GM23248 (cell line): ENCODE measurements at places on chromosomes 5 and 9. TPM values are rescaled to one million over a fixed set of nuclear protein-coding genes. Genes with fewer than 3 reads are reported as not detected.

DNA sequence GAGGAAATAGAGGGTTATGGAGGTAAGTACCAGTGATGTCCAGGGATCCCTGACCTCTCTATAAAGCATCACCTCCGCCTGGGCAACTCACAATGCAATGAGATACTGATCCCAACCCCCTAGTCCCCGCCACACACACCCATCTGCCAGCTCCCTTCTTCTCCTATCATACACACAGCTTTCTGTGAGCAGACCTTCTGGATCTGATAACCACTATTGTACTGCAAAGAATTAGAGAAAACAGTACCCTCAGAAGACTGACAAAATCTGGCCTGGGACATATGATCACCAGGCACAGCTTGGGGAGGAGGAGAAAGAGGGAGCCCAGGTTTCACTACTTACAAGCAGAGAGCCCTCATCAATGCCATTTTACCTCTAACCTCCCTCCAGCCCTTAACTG is 249.0 kb downstream of the SEC61B start:
- no peak for DNase-seq

DNA sequence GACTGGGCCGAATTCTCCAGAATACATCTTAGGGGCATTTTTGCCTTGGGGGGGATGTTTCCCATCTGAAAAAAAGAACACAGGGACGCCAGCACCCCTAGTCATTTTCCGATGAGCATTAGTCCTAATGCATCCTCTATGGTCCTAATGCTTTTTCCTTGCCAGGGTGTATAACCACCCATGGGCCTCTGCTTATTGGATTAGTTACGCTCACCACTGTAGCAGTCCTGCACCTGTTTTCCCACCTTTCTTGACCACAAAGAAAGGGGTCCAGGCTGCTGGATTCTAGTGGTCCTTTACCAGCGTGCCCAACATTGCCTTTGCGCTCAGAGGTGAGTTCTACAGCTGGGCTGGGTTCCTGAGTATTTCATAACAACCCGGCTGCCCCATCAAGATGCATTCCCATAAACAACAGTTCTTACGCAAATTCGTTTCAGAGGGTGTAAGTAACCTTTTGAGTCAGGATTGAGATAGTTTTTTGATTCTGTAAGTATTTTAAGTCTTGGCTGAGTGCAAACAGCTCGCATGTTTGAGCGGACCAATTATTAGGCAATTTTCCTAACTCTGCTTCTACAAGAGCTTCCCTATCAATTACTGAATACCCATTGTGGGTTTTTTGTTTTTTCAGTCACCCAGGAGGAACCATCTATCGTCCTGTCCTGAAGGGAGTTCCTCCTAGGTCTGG is 135.1 kb downstream of the DROSHA start:
- no peak for DNase-seq

The G3BP1 gene
- total RNA-seq, result 134 and 153 TPM in 2 replicates

GRCh38 chr9:92562461-92562967 is 26.7 kb upstream of the ECM2 start:
- DNase-seq, result peak; percentile 35

The DDX46 gene
- total RNA-seq, result 16.9 and 21.4 TPM in 2 replicates

DNA sequence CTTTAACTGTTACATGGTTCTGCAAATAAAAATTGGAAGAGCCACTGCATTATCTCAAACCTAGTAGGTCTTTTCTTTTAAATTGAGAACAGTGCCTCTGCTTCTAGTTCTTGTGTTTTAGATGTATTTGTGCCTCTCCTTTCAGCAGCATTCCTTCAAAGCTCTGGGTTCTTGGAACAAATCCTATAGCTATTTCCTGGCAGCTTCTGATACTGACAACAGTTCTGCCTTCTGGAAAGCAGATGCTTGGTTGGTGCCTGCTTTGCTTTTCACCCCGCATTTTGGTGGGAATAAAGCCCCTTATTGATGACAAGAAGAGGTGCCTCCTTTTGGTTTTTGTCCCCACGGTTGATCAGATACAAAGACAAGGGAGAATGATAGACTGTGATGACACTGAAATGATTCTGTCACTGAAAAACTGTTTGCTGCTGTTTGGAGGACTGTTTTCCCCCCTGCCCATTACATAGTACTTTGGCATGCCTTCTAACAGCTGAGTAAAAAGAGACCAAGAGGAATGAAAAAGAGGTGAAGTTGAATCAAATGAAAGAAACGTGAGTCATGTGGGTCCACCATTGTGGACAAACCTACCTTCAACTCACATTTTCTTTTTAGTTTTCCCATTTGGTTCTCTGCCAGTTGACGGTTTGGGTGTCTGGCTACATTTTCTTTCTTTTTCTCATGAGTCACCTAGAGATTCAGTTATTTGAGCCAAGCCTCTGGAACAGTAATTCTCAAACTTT is 5.6 kb downstream of the PTCD2 start:
- peak; percentile 84 for DNase-seq

DNA sequence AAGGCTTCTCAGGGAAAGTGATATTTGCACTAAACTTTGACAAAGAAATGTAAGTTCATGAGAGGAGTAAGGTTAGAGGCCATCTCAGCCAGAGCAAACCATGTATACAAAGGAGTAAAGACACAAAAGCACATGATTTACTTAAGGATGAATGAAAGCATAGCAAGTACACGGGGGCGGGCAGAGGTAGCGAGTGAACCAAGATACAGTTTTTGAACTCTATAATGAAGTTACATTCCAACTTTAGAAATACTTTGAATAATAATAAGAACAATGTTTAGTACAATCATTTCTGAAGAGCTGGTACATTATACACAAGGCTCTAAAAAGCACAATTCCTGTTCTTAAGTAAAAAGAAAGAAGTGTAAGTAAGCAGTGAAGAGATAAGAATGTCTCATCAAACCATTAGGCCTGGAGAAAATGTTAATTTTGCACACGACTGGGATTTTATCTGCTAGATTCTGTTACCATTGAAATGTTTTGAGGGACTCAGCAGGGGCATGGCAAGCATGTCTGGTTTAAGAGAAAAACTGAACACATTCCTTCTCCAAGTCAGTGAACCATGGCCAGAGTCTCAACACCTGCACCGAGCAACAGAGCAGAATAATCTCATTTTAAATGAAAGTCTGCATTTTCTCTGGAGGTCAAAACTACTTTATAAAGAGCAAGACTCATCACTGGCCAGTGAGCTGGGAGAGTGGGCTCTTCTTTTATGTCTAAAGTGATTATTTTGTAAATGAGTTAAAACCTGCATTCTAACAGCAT is 147.6 kb upstream of the TRPM3 start:
- DNase-seq, result no peak

- DNase-seq, result peak; percentile 65
These were observed 482.7 kb upstream of the C9orf72 start for GRCh38 chr9:28056006-28056405.

The SPINK6 gene
- not detected in 2 replicates for total RNA-seq

DNA sequence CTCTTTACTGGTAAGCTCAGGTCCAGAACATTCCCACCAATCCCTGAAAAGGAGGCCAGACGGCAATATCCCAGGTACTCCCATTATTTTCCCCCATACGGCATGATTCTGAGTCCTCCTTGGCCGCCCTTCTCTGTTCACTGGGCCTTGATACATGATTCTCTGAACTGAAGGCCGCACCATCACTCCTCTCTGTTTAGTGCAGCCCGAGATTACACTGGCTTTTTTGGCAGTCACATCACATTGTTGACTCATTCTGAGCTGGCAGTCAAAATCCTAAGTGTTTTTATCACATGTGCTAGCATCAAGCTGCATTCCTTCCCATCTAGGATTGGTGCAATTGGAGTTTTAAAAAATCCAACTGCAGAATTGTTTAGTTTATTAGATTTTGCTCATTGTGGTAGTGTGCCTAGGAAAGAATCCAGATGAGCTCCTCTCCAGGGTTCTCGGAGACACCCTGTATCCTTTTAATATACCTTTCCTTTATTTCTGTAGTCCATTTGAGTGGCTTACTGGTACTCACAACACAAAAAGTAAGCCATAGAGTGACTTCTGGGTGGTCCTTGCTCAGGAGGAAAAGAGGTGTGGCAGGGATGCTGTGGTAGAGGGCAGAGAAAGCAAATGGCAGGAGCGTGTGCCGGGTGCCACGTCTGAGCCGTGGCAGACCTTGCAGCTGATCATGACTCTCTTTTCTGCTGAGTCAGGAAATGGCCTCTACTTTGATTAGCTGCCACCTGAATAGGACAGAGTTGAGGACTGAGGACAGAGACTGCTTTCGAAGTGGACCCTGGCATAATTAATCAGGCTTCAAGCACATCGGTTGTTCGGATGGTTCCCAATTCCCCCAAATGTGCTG is 121.1 kb upstream of the IL12B start:
- peak; percentile 97 for DNase-seq

The PCDHGA6 gene
- 5.4 and 5.8 TPM in 2 replicates for total RNA-seq

- DNase-seq, result no peak
These were observed 57.1 kb upstream of the PSD2 start for GRCh38 chr5:139738193-139739149.
